Prostate gland (tissue), 2 donors: ENCODE measurements at places on chromosomes 1 and 21. TPM values are rescaled to one million over a fixed set of nuclear protein-coding genes. Genes with fewer than 3 reads are reported as not detected.
A peak's percentile ranks its signal among the peaks of the same experiment; 100 is the strongest.

HFM1 gene
- total RNA-seq = 4.8 TPM

ATP5PB gene
- total RNA-seq = 192 TPM

GRCh38 chr1:91569411-91570119 is 68.9 kb downstream of the CDC7 start:
- H3K36me3 ChIP-seq = no peaks in the 10 kb centered on the region
- no peak for DNase-seq
- H3K27me3 ChIP-seq = no peaks in the 10 kb centered on the region
- peak overlapping the region; percentile 33 for H3K27ac ChIP-seq
- H3K4me3 ChIP-seq = no peak overlapping the region

- no peaks in the 10 kb centered on the region for H3K4me1 ChIP-seq
- H3K36me3 ChIP-seq = no peaks in the 10 kb centered on the region
- H3K4me3 ChIP-seq = no peak overlapping the region
Observed at GRCh38 chr1:5575396-5575940, 416.8 kb downstream of the NPHP4 start.

PBX1 gene
- 50.2 TPM for total RNA-seq

SYTL1 gene
- 94.7 TPM for total RNA-seq

DNASE2B gene
- total RNA-seq = 8.6 TPM

GRCh38 chr1:70915258-70916033 is 132.2 kb downstream of the PTGER3 start:
- H3K4me3 ChIP-seq = no peak overlapping the region
- H3K27me3 ChIP-seq = no peaks in the 10 kb centered on the region
- H3K36me3 ChIP-seq = no peaks in the 10 kb centered on the region

GRCh38 chr1:92754719-92755050 is 30.2 kb downstream of the EVI5 start:
- no peak overlapping the region for H3K27ac ChIP-seq
- no peaks in the 10 kb centered on the region for H3K4me1 ChIP-seq
- H3K27me3 ChIP-seq = no peaks in the 10 kb centered on the region

GRCh38 chr21:45076245-45076711 is 1.9 kb downstream of the ADARB1 start:
- H3K4me1 ChIP-seq = no peaks in the 10 kb centered on the region
- DNase-seq = no peak
- no peak overlapping the region for H3K27ac ChIP-seq
